Stimulated activated naive CD4-positive, alpha-beta T cell (primary cell): ENCODE measurements at places on chromosomes 5 and 9.

DNA sequence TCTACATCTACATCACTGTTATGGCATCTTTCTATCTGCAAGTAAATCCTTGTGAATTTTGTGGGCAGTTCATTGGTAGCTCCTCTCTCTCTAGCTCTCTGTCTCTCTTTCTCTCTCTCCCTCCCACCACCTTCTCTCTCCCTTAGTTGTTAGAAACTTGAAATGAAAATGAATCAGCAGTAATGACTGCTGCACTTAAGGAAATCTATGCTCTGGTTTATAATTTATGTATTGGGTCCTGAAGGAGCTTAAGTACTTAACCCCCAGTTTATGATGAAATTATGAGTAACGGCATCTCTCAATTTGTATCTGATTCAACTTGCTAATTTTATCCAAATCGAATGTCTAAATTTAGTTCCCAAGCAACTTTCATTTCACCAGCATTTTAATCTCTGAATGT lies 52.0 kb upstream of the PTGER4 start:
- no peak for DNase-seq

DNA sequence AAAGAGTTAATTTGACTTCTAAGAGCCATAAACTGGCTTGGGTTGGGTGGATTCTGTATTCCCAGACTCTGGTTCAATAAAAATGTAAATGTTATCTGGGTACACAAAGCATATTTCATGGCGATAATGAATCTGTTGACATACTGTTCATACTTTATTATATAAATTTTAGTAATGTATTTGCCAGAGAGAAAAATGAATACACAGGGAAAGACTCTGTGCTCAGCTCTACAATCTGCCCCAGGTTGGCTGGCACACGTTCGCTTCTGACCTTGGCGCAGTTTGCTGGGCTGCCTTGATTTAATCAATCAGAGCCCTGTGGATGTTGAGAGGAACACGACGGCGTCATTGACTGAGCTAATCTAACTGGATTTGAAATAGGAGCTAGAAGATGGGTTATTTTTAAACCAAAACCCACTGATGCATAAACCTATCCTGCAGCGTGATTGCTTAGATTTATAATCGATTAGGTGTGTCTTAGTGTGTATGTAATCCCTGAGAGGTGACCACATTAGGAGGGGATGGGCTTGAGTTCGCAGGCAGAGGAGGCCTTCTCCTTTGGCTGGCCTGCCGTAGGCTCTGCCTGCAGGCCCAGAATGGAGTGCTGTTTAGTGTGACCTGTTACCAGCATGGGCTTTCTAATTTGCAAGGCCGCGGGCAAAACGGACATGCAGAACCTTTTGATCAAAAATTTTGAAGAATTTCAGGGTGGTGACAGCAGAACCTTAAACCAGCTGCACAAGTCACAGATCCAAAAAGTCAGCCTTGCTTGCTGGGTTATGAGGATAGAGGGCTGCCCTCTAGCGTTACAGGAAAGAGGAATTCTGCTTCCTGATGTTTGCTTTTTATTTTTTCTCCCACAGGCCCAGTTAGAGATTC lies 3.9 kb upstream of the ADCY2 start:
- no peak for DNase-seq

DNA sequence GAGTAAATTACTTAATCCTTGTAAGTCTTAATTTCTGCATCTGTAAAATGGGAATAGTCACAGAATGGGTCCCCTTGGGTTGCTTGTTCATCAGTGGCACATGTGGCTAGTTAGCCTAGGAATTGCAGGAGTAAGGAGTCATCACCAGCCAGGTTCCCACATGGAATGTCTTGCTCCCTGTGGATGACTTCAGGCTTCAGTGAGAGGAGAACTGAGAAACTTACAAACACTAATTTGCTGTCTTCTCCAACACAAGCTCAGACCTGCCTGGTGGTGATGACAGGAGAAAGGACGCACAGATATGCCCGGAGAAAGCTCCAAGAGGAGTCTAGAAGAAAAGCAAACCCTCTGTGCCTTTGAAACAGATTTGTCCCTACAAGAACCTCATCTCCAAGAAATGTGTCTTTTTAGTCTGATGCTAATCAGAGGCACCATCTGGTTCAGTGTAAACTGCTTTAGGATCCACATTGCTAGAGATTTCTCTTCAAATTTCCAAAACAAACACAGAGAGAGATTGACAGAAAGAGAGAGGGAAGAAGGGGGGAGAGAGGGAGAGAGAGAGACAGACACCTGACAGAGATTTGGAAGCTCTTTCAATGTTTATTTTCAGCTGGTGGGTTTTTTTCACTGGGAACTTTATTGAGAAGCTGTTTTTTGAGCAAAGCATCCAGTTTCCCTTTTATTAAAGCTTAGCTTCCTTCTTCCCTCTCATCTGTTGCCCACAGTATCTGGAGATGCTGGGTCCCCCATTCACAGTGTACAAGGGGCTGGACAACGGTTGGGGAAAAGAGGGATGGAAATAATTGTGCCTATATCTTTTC lies 128.3 kb downstream of the DOCK2 start:
- DNase-seq, result no peak

- no peak for DNase-seq
Observed at GRCh38 chr9:34254141-34254913, 74.7 kb downstream of the KIF24 start.
